Hematopoietic multipotent progenitor cell treated with erythropoietin and hydrocortisone succinate and interleukin-3 and kit ligand, for 15 days (in vitro differentiated cells): ENCODE measurements at places on chromosomes 7 and 10.

DNA sequence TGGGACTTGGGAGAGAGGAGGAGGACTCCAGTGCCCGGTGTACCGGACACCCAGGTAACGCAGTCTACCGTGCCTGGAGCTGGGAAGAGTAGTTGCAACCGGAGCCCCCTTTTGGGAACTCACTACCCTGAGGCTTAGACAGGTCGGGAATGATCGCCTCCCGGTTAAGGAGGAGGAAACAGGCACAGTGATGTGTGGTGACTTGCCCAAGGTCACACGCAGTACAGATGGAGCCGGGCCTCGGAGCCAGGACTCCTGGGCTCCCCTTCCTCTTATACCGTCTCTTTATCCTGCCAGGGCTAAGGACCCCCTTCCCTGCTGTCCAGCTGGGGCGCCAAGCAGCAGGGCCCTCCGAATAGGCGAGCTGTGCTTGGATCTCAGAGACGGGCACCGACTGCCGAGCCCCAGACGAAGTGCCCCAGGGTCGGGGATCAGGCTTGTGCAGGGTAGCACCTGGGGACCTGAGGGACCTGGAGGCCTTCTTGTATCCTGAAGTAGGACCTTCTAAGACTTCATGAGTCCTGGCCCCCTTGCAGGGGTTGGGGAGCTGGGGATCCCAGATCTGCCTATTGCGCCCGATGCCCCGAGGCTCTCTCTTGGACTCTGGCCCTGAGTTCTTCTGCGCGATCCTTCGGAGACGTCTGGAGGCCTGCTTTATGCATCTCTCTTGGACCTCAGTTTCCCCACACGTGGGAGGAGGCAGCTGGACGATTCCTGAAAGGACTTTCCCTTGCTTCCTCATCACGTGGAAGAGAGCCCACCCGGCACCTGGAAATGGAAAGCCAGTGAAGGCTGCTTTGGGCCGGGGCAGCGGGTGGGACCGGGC lies 767 bp upstream of the CYP26A1 start:
- no peak for DNase-seq

GRCh38 chr10:78278058-78278404 lies 244.4 kb downstream of the RPS24 start:
- no peak for DNase-seq

- no peak for DNase-seq
These were observed 22.7 kb downstream of the BET1 start for GRCh38 chr7:93981480-93981874.

DNA sequence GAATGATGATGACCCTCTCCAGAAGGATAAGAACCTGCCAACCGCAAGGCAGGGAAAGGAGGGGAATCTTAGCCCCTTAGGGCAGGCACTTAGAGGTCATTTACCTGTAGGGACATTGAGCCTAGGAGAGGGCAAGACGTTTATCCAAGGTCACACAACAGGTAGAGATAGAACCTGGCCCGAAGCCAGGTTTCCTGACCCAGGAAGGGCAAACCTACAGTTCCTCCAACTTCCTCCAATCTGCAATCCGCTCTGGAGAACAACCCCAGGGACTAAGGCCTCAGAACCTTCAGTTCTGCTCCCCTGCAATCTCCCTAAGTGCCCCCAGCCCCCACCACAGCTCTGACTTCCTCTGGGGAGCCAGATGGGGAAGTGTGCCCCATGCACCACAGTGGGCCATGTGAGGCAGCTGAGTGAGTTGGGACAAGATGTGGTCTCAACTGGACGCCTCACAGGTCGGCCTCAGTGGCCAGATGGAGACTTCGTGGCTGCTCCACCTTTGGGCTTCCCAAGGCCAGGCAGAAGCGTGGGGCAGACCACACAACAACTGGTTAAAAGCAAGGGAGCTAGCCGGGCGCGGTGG lies 1.4 kb upstream of the PSAP start:
- no peak for DNase-seq

DNA sequence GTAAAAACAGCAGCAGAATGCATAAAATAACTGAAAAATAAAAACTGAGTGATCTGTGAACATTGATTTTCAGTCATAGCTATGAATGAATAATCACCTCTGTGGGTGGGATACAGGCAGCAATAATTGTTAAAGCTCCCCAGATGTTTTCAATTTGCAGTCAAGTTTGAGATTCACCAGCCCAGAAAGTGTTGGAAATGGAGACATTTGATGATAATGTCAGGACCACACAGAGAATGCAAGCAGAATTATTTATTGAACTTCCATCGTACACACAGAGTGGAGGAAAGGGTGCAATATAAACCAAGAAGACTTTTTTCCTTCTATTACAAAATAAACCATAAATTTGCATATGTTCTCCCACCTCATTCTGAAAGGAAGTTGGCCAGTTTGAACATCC lies 601.7 kb downstream of the ANKRD7 start:
- no peak for DNase-seq

DNA sequence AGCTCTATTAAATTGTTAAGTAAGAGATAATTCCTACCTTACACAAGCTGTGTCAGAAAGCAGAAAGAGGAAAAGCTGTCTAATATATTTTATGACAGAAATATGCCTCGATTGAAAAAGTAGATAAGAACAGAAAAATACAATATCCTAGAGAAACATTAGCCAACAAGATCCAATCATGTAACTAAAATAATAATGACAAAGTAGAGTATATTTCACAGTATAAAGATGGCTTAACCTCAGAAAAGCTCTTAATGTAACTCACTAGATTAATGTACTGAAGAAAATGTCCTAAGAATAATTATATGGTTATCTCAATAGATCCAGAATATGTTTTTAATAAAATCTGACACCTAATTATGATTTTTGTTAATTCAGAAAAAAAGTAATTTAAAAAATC lies 89.8 kb upstream of the HABP2 start:
- DNase-seq: no peak

GRCh38 chr10:117684046-117684610 lies 141.6 kb downstream of the EMX2 start:
- DNase-seq: no peak

GRCh38 chr7:63008366-63008765 lies 990.3 kb upstream of the ZNF722 start:
- no peak for DNase-seq

DNA sequence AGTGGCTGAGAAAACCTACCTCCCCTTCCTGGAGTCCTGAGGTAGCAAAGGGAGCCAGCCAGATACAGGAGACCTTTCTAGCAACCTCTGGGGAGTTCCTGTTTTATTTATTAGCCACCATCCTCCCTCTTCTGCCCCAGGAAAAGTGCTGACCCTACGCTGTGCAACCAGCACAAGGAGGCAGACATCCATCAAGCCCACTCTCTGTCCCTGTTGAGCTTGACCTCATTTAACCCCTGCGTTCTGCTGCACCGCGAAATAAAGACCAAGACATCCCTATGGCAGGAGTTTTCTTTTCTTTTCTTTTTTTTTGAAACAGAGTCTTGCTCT lies 25.3 kb upstream of the ANKRD2 start:
- DNase-seq: no peak

DNA sequence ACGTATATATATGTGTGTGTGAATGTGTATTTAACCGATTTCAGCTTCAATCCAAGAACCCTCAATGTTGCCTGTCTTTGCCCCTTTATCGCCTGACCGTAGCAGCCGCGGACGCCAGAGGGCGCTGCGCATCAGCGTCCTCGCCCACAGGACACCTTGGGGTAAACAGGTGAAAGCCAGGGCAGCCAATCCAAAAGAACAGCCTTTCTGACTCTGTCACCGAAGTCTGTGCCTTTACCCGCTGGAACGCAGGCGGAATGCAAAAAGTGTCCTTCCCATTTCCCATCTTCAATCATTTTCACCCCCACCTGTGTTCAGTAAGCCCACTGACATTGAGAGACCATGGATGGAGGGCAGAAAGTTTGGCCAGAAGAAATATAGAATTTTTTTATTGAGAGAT lies 3.6 kb downstream of the NXPH1 start:
- peak; percentile 18 for DNase-seq

DNA sequence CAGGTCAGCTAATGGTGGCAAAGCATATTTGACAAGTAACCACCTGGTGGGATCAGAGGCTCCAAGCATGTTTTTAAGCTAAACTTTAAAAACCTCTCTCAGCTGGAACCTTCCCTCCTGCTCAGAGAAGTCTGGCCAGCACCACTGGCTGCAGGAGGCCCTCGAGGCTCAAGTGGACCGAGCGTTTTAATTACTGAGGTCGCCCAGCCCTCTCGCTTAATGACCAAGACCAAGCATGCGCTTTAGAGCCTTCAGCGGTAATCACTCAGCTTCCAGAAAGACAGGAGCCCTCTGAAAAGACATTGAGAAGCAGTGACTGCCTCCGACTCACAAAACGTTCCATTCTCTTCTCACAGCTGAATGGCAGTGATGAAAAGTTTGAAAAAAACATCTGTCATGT lies 383.4 kb upstream of the ADARB2 start:
- DNase-seq: no peak

DNA sequence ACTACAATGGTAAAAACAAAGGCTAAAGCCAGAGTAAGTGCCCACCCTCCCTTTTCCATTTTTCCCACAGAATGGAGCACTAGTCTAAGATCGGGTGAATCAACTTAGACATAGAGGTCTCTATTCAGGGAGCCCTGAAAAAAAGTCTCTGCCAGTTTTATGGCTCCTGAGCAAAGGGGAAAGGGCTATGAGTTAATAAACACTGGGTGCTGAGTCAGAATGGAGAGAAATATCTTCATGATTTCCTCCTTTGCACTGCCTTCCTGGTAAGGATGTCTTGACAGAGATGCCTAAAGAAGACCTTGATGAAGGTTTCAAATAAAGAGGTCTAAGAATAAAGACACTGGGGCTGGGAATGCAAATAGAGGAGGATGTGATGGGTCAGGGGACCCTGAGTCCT lies 607.4 kb upstream of the MBL2 start:
- DNase-seq: no peak

DNA sequence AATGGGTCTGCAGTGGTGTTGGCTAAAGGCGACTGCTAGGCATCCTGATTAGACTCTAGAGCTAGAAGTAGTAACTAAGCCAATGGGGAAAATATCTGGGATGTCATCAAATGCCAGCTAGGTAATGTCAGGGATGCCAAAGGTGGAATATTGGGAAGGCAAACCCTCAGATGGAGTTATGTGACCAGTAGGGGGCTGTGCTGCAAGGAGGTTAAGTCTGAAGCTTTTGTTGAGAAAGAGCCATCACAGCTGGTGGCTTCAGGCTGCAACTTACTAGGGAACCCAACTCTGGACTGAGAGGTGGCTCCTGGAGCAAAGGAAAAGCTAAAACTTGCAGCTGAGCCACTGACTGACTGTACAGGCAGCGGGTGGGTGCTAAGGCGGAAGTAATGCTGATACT lies 576.9 kb upstream of the GHITM start:
- no peak for DNase-seq

GRCh38 chr7:41581041-41581440 lies 121.8 kb downstream of the INHBA start:
- no peak for DNase-seq

- DNase-seq: no peak
These were observed 153.2 kb upstream of the LYZL2 start for GRCh38 chr10:30782537-30783461.

GRCh38 chr10:128065881-128066534 lies 60.2 kb downstream of the MKI67 start:
- no peak for DNase-seq

- DNase-seq: no peak
These were observed 13.5 kb downstream of the ATP6V1F start for GRCh38 chr7:128876127-128876526.

DNA sequence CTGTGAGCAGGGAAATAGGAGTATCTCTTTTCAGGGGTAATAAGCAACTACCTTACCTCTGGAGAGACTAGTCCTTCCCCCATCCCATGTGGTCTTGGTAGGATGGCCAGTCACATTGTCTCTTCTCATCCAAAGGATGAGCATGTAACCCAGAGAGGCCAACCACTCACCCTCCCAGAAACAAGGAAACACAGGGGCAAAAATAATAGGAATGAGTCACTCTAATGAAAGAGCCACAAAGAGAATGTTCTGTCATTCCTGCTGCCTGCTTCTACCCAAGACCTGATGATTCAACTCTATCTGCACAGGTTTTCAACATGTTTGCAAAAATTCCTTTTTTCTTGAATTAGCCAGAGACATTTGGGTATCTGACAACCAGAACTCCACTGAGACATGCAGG lies 99.3 kb upstream of the NFE2L3 start:
- DNase-seq: no peak

DNA sequence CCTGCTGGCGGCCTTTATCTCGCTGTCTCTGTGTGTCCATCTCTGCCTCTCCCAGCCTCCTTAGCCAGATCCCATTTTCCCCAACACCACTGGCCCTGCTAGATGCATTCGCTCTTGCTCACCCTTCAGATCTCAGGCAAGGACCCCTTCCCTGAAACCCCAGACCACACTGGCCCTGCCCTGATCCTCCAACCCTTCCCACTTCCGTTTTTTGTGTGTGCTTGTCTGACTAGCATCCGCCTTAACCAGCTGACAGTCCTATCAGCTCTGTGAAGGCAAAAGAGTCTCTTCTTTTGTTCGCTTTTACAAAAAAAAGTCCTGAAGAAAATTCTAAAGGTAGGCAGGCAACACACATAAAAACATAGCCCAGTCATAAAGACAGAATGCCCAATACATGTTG lies 28.7 kb downstream of the CHST15 start:
- DNase-seq: no peak

DNA sequence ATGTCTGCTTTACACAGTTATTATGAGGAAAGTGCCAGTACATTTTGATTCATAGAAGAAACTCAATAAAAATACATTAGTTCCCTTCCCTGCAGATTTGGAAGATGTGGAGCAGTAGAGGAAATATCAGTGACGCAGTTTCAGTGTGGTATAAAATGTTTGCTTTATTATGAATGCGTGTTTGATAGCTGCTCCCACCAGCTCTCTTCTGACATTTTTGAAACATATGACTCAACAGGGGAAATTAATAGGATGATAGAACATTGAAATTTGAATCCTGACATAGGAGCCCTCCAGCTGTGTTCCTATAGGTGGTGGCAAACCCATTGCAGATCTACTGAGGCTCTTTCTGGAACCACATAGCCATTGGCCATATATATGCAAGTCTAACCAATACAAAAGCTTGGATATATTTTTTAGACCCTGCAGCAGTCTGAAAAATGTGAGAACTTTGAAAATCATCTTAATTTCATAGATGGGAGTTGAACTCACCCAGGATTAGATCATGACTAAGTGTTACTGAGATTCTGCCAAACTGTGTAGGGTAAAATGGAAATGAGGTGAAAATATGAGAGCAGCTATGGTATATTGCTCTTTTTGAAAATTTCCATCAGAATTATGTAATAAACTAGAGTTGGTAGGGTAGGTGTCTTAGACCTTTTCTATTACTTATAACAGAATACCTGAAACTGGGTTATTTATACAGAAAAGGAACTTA lies 47.8 kb downstream of the BZW2 start:
- DNase-seq: no peak

GRCh38 chr7:99080679-99081078 lies 63.2 kb downstream of the SMURF1 start:
- no peak for DNase-seq

GRCh38 chr10:25565570-25565969 lies 368.5 kb upstream of the MYO3A start:
- no peak for DNase-seq

- no peak for DNase-seq
These were observed 15.4 kb downstream of the SEC61G start for GRCh38 chr7:54743580-54743979.
